ENCODE measurements at places on chromosomes 6 and 20. TPM values are rescaled to one million over a fixed set of nuclear protein-coding genes. Genes with fewer than 3 reads are reported as not detected.

GRCh38 chr6:1065986-1066385, 245.9 kb upstream of the FOXQ1 start:
- H3K4me1 ChIP-seq = no peaks in the 10 kb centered on the region
- H3K36me3 ChIP-seq = no peaks in the 10 kb centered on the region
- H3K27ac ChIP-seq = no peak overlapping the region
- H3K4me3 ChIP-seq = no peak overlapping the region

The LTV1 gene
- 25.2 TPM for total RNA-seq

DNA sequence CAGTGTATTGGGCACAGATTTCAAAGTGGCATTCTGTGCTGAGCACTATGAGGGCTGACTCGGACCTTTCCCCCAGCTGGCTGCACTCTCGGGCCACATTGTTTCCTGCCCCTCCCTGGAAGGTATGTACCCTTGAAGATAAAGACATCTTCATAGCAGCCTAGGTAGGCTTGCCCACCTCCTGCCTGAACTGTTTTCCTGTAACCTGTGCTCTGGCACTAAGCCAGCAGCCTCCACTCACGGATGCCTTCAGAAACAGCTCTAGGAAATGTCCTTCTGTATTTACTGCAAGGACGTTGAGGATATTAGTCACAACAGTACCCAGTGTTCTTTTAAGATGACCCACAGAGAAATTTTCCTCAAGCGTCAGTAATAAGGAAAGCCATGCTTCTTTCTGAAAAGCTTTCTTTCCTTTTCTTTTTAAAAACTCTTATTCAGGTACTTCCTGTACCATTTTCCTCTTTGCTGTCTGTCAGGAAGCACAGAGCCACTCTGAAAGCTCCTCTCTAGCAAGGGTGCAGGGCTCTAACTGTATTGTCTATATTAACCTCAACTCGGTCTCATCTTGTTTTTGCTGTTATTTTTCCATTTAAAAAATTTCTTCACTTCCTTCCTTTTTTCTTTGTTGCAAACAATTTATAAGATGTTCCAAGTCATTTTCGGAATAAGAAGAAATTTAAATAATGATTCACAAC, 43.5 kb downstream of the TTI1 start:
- peak; percentile 78 for DNase-seq
- H3K4me1 ChIP-seq = peaks cover 74% of the 10 kb centered on the region
- no peaks in the 10 kb centered on the region for H3K27me3 ChIP-seq
- peaks cover 5% of the 10 kb centered on the region for H3K36me3 ChIP-seq
- peak overlapping the region; percentile 74 for H3K27ac ChIP-seq

GRCh38 chr6:136587527-136587926, 37.3 kb upstream of the MAP7 start:
- H3K27me3 ChIP-seq = no peaks in the 10 kb centered on the region
- no peak overlapping the region for H3K4me3 ChIP-seq
- peaks cover 3% of the 10 kb centered on the region for H3K4me1 ChIP-seq
- peaks cover 55% of the 10 kb centered on the region for H3K36me3 ChIP-seq
- no peak for DNase-seq
- H3K27ac ChIP-seq = no peak overlapping the region

- no peak for DNase-seq
- peaks cover 12% of the 10 kb centered on the region for H3K4me1 ChIP-seq
- H3K27ac ChIP-seq = no peak overlapping the region
- no peak overlapping the region for H3K4me3 ChIP-seq
- H3K36me3 ChIP-seq = no peaks in the 10 kb centered on the region
Measured at GRCh38 chr6:36754582-36755434, 57.2 kb downstream of the RAB44 start.

DNA sequence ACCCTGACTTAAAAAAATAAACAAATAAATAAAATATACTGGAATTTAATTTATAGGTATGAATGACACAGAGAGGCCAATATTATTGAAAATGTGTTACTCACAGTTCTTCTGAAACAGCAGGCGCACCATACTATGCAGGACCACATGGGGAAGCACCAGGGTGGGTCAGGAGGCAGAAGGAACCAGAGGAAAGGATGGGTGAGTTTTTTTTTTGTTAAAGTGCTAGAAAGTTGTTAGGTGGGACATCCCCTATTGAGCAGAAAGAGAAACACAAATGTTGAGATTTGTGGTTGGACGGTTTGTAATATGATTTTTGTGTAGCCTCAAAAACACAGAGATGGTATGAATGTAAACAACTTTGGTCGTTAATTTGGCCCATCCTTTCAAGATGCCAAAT, 26.0 kb downstream of the PTPRA start:
- no peak overlapping the region for H3K4me3 ChIP-seq
- no peak for DNase-seq
- peaks cover 4% of the 10 kb centered on the region for H3K36me3 ChIP-seq
- H3K4me1 ChIP-seq = peaks cover 12% of the 10 kb centered on the region

GRCh38 chr6:22281341-22282085, 15.3 kb downstream of the PRL start:
- no peak overlapping the region for H3K27ac ChIP-seq
- no peaks in the 10 kb centered on the region for H3K4me1 ChIP-seq
- no peak for DNase-seq
- H3K36me3 ChIP-seq = no peaks in the 10 kb centered on the region
- H3K27me3 ChIP-seq = no peaks in the 10 kb centered on the region

The EEF1A2 gene
- 0.67 TPM for total RNA-seq

DNA sequence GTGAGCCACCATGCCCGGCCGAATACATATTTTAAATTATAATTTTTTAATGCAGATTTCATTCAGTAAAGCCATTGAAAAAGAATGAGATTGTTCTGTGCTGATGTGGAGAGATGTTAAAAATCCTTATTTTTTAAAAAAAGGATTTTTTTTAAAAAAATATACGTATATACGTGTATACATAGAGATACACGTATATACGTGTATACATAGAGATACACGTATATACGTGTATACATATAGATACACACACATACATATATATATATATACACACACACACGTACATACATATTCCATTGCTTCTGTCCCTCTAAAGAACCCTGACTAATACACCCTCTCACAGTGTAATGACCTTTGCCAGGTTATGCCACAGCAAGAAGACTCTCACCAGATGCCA, 23.8 kb upstream of the TBC1D7 start:
- DNase-seq = no peak
- no peaks in the 10 kb centered on the region for H3K36me3 ChIP-seq
- peaks cover 27% of the 10 kb centered on the region for H3K4me1 ChIP-seq
- no peaks in the 10 kb centered on the region for H3K27me3 ChIP-seq
- no peak overlapping the region for H3K27ac ChIP-seq

DNA sequence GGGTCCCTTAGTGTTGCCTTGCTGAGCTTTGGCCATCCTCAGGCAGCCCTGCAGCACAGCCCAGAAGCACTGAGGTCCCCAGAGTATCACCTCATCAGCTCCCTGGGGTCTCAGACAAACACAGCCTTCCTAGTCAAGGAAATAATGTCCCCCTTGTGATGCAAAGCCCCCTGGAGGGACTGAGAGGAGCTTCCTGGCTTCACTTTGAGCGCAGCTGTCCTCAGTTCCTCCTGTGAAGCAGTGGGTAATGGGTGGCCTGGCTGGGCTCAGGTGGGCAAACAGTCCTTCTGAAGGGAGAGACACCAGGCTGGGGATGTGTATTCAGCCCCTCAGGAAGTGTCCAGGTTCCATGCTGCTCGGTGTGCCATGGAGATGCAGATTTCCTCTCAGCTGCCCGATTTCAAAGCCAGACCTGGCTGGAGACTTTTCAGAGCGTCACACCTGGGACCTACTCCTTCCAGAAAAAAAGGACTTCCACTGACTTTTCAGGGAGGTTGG, 79.2 kb upstream of the FOXA2 start:
- no peaks in the 10 kb centered on the region for H3K4me1 ChIP-seq
- H3K27ac ChIP-seq = no peak overlapping the region

GRCh38 chr6:21508753-21509152, 84.8 kb upstream of the SOX4 start:
- H3K4me3 ChIP-seq = no peak overlapping the region
- no peaks in the 10 kb centered on the region for H3K4me1 ChIP-seq
- no peak for DNase-seq
- H3K27me3 ChIP-seq = no peaks in the 10 kb centered on the region
- no peaks in the 10 kb centered on the region for H3K36me3 ChIP-seq
- H3K27ac ChIP-seq = no peak overlapping the region

DNA sequence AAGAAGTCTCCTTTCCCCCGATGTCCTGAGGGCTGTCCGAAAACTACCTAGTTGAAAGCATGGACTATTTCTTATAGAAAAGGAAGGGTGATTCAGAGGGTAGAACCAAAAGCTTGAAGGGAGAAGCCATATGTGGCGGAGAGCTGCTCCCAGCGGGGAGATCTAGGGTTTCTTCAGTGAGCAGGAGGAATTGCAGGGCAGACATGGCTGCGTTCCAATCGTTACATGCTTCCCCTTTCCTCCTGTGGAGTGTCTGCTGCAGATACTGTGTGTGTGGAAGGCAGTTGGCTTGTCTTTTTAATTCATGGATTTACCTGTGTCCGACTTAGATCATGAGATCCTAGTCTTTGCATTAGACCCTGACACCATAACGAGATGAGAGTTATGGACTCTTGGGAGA, 799.5 kb downstream of the QKI start:
- H3K27ac ChIP-seq = no peak overlapping the region
- no peaks in the 10 kb centered on the region for H3K27me3 ChIP-seq
- no peaks in the 10 kb centered on the region for H3K4me1 ChIP-seq
- no peaks in the 10 kb centered on the region for H3K36me3 ChIP-seq

DNA sequence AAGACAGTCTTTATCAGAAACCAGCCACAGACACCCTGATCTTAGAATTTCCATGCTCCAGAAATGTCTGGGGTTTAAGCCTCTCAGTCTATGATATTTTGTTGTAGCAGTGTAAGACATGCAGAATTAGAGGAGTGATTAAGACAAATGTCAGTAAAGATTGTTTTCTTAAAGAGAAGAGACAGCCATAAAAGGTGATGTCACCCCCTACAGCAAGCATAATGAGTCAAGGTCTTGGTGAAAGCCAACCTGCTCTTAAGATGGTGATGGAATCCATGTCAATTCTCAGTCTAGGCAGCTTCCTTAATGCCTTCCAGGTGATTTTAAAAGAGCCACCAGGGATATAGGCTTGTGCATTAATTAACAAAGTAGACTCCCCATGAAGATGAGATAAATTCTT, 849.9 kb upstream of the EPHA7 start:
- H3K4me3 ChIP-seq = no peak overlapping the region
- no peak for DNase-seq
- no peaks in the 10 kb centered on the region for H3K36me3 ChIP-seq
- H3K4me1 ChIP-seq = no peaks in the 10 kb centered on the region
- H3K27ac ChIP-seq = no peak overlapping the region
- H3K27me3 ChIP-seq = no peaks in the 10 kb centered on the region

GRCh38 chr20:44773070-44773829, 27.6 kb downstream of the KCNK15 start:
- no peak for DNase-seq
- H3K27ac ChIP-seq = no peak overlapping the region

DNA sequence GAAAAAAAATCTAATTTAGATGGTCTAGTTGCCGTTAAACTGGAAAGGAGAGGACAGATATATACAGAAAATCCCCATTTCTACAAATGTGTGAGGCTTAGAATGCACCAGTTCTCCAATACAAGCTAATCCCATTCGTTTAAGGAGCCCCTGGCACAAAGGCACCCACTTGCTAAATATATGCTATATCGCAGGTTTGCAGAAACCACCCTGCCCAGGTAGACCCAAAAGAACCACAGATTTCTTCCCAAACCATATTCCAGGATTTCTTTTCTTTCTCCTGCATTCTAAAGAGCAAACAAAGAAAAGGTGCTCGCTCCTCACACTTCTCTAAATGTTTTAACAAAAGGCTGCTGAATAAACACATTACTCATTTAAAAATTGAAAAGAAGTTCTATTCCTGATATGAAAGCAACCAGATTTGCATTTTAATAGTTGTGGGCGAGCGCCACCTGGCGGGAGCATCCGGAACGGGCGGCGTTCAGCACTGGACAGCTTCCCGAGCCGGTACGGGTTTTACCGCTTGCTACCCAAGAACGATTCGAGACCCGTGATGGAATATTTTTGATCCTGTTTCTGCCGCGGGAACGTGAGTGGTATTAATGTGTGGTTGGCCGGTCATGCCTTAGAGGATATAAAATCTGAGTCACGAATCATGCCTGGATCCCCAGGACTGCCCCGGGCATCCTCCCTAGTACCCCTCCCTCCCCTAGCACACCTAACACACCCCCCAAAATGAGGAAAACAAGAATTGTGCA, 2.1 kb downstream of the PTPRT start:
- H3K4me3 ChIP-seq = no peak overlapping the region
- H3K27me3 ChIP-seq = peaks cover 55% of the 10 kb centered on the region
- peaks cover 4% of the 10 kb centered on the region for H3K4me1 ChIP-seq
- H3K27ac ChIP-seq = no peak overlapping the region
- DNase-seq = peak; percentile 84
- no peaks in the 10 kb centered on the region for H3K36me3 ChIP-seq

DNA sequence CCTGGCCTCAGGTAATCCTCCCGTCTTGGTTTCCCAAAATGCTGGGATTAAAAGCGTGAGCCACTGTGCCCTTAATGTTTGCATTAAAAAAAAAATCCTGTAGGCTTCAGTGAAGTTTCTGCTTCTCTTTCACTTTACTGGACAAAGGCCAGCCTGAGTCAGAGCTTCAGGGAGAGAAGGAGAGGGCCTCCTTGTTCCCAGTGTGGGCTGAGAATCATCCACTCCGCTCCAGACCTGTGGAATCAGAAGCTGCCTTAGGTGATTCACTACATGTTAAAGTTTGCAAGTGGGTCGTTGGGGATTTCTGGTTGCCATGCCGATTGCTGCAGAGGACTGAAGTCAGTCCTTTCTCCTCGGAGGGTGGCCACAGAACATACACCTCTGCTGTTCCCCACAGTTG, 113.3 kb upstream of the EEF1E1 start:
- no peaks in the 10 kb centered on the region for H3K36me3 ChIP-seq
- no peaks in the 10 kb centered on the region for H3K4me1 ChIP-seq
- no peak overlapping the region for H3K27ac ChIP-seq
- H3K27me3 ChIP-seq = no peaks in the 10 kb centered on the region
- DNase-seq = no peak
- H3K4me3 ChIP-seq = no peak overlapping the region

GRCh38 chr6:166365806-166366205, 16.9 kb downstream of the MPC1 start:
- DNase-seq = no peak
- H3K36me3 ChIP-seq = peaks cover 43% of the 10 kb centered on the region
- no peak overlapping the region for H3K4me3 ChIP-seq

GRCh38 chr20:61030130-61030529, 221.9 kb upstream of the CDH4 start:
- H3K27ac ChIP-seq = no peak overlapping the region
- no peak overlapping the region for H3K4me3 ChIP-seq
- H3K27me3 ChIP-seq = peaks cover 4% of the 10 kb centered on the region
- no peak for DNase-seq
- H3K4me1 ChIP-seq = no peaks in the 10 kb centered on the region

GRCh38 chr20:52190437-52191131, 995 bp downstream of the ZFP64 start:
- H3K4me1 ChIP-seq = peaks cover 8% of the 10 kb centered on the region
- H3K27ac ChIP-seq = peak overlapping the region; percentile 93
- peak overlapping the region; percentile 86 for H3K4me3 ChIP-seq

All from upper lobe of right lung (tissue), 1 donor.